ENCODE measurements at places on chromosomes 6 and 20.

- no peak for DNase-seq
These were observed 382 bp downstream of the SFT2D1 start for GRCh38 chr6:166341977-166342348.

GRCh38 chr20:40806929-40807820 lies 118.1 kb upstream of the MAFB start:
- no peak for DNase-seq

DNA sequence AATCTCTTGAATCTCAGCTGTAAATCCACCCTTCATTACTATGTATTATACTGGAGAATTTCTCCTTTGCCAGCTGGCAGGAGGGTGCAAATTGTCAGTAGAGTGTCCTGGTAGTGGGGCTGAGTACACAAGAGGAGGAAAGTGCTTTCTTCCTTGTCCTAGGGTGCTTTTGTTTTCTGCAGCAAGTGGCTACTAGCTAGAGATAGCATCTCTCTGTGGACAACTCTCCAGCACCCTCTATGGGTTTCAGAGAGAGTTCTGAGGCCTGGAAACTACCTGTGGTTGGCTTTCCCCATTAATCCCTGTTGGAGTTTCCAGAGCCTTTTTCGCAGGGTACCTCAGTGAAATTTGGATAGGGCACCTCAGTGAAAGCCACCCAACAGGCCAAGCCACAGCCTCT lies 422.5 kb upstream of the RGS17 start:
- no peak for DNase-seq

DNA sequence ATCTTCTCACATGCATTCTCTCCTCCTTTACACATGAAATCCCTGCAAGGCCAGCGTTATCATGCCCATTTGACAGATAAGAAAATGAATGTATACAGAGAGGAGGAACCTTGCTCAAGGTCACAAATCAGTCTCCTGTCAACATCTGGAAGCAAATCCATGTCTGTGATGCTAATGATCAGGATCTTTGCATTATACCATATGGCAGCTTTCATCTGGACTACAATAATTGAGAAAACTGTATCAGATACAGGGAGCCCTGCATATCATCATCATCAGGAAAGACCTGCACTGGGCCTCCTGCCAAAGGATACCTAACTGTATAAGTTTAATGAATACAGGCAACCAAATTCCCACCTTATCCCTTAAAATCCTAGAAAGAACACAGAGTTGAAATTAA lies 213.7 kb downstream of the PTPRT start:
- no peak for DNase-seq

GRCh38 chr20:45350217-45350616 lies 2.0 kb upstream of the SDC4 start:
- DNase-seq, result no peak

DNA sequence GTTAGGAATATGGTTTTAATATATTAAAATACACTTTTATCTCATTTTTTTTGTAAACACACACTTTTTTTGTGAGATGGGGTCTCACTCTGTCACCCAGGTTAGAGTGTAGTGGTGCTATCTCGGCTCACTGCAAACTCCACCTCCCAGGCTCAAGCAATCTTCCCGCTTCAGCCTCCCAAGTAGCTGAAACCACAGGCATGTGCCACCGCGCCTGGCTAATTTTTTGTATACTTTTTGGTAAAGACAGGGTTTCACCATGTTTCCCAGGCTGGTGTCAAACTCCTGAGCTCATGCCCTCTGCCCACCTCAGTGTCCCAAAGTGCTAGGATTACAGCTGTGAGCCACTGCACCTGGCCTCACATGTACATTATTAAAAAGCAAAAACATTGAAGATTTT lies 10.8 kb downstream of the IPCEF1 start:
- DNase-seq, result no peak
